ENCODE measurements at places on chromosomes 6 and 20.

DNA sequence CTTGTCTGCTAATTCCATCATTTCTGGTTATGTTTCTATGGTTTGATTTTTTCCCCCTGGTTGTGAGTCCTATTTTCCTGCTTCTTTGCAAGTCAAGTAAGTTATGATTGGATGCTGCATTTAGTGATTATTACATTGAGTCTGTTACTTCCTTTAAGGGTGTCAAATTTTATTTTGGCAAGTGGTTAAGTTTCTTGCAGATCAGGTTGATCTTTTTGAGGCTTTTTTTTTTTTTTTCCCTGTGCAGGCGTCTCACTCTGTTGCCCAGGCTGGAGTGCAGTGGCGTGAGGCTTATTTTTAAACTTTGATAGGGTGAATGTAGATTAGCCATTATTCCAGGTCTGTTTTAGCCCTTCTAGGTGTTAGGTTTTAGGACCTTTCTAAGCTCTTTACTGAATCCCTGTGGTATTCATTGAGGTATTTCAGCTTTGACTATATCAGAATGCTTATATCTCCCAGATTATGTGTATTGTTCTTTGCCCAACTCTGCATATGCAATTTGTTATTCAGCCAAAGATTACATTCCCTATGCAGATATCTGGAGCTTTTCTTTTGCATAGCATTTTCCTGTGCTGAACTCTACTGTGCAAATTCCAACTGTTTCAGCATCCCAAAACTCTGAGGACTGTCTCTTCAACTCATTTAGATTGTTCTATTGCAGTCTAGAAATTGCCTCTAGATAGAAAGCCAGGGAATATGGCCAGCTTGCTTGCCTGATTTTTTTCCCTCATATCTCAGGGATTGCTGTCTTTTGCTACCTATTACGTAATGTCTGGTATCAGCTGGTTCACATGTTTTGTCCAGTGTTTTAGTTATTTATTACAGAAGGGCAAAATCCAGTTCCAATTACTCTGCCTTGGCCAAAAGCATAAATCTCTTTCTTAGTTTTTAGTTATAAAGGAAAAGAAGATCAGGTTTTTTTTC, 113.3 kb downstream of the AFG1L start:
- DNase-seq = no peak

- no peak for DNase-seq
These were observed 8.4 kb downstream of the PRSS16 start for GRCh38 chr6:27255866-27256265.

DNA sequence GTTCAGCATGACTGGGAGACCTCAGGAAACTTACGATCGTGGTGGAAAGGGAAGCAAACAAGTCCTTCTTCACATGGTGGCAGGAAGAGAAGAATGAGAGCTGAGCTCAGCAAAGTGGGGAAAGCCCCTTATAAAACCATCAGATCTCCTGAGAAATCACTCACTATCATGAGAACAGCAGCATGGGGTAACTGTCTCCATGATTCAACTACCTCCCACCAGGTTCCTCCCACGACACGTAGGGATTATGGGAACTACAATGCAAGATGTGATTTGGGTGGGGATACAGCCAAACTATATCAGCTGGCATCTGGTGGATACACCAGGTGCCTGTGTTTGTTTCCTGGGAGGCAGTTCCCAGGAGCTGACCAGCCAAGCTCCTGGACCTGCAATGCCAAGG, 4.9 kb downstream of the DDO start:
- no peak for DNase-seq

DNA sequence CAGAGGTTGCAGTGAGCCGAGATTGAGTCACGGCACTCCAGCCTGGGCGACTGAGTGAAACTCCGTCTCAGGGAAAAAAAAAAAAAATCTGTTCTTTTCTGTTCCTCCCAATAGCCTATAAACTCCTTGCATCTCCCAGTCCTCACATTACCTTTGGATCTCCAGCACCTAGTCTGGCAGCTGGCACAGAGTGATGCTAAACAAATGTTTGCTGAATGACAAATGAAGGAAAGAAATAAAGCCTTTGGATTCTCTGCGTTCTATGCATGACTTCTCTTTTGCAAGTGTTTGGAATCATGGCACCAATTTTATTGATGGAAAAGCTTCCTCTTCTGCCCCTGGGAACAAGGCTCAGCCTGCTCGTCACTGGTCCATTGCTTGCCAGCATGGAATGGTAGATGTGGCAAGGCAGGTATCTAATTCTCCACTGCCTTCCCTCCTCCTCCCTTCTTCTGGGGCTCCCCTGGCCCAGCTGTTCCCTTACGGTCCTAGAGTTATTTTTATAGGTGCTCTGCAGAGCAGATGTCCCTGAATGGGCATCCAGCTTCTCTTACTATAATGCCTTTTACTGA, 53.6 kb upstream of the FYN start:
- DNase-seq = no peak

DNA sequence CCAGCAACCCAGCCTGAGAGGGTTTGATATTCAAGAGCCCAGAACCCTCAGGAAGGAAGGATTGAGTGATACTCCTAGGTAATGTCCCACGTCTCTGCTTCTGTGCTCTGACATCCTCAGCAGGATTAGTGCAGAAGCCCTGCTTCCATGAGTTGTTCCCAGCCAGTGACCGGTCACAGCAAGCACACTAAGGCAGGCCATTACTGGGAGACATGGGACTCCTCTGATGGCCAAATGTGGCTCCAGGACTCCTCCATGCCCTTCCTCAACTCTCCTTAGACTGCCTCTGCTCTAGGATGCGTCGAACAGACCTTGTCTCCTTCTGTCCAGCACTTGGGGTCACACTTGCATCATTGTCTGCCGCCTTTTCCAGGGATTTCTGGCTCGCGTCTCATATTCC, 7.6 kb downstream of the HLA-A start:
- no peak for DNase-seq

GRCh38 chr6:137201006-137201405, 18.2 kb downstream of the IFNGR1 start:
- DNase-seq = no peak

GRCh38 chr6:153960281-153960680, 78.8 kb upstream of the OPRM1 start:
- DNase-seq = no peak

GRCh38 chr20:44896583-44896982, 11.1 kb downstream of the YWHAB start:
- no peak for DNase-seq

DNA sequence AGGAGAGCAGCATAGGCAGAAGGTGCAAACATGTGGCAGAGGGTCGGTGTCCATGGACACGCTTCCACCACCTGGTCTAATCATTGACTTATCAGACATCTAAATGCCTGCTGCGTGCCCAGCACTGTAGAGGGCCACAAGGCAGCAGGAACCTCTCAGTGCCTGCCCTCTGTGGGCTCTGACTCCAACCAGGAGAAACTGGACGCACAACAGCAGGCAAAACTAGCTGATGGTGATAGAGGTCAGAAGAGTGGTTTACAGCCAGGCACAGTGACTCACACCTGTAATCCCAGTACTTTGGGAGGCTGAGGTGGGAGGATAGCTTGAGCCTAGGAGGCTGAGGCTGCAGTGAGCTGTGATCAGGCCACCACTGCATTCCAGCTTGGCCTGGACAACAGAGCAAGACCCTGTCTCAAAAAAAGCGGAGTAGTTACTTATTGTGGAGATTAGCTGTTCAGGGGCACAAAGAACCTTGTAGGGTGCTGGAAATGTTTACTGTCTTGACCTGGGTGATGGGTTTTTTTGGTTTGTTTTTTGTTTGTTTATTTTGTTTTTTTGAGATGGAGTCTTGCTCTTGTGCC, 46.5 kb downstream of the PPARD start:
- no peak for DNase-seq

DNA sequence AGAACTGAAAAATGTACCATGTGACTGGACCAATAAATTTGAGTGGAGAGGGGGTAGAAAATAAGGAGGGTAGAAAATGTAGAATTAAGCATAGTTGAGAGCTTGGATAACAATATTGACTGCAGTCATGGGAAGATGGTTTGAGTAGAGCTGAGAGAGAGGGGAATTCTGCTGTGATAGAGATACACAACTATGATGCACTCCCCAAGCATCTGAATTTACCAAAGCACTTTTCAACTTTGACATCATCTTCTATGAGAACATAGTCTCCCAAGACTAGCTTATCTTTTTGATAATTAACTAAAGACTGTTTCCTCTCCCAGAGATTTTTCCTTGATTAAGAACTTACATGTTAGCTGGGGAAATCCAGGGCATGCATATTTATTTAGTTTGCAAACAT, 103.1 kb downstream of the TNFRSF21 start:
- DNase-seq = no peak

- no peak for DNase-seq
These were observed 67.1 kb downstream of the SCAF8 start for GRCh38 chr6:154800338-154800737.

DNA sequence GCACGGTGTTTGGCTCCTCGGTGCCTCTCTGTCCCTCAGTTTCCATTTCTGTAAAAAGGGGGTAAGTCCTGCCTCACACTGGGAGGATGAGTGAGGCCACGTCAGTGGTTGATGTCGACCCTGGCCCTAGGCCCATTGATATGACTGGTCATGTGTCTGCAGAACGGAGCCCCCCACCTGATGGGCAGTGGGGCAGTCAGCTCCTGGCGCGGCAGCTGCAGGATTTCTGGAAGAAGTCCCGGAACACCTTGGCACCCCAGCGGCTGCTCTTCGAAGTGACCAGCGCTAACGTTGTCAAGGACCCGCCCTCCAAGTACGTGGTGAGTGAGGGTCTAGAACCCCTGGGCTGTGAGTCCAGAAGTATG, 1.2 kb downstream of the SNX21 start:
- no peak for DNase-seq

DNA sequence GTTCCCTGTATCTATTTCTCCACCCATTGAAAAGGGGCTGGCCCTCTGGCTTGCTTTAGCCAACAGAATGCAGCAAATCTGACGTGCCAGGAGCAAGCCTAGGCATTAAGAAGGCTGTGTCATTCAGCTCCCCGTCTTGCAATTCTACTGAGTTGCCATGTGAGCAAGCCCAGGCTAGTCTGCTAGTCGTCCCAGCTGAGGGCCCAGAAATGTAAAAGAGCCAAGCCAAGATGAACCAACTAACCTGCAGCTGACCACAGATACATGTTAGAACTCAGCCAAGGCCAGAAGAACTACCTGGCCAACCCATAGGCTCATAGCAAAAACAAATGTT, 30.1 kb downstream of the PREP start:
- no peak for DNase-seq

GRCh38 chr6:16762268-16762549, 949 bp upstream of the ATXN1 start:
- DNase-seq = no peak

DNA sequence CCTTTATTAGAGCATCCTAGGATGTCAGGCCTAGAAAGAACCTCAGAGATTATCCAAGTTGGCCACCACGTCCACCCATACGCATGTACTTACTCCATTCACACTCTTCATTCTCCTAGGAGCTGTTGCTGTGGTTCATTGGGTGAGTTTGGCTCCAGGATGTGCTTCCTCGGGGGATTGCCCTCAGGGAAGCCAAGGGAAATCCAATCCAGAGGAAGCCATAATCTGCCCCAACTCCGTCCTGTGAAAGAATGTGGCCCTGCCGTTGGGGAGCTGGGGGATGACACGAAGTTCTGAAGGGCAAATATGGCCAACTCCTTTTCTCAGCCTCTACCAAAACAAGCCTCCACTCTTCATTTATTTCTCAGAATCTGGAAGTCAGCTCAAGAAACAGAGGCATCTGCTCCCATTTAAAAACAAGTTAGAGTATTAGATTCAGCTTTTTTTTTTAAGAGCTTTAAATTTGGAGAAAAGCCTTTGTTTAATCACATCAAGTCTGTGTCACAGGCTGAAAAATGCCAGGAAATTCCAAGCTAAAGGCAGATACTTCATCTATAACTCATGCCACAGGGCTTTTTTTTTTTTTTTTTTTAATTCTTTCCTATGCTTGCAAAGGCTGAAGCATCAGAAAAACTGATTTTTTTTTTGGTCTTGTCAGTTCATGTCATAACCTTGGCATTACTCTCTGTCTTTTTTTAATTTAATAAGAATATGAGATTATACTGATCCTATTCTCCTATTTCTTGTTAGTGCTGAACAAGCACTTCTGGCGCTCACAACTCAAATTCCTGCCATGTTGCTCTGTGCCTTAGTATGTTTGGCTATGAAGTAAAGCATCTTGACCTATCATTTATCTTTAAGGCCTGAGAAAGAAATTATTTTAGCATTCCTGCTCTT, 480.9 kb upstream of the MARCKS start:
- DNase-seq = no peak

- DNase-seq = no peak
These were observed 87.6 kb downstream of the FOXA2 start for GRCh38 chr20:22496817-22497216.

- DNase-seq = no peak
These were observed 29.1 kb downstream of the OR2B2 start for GRCh38 chr6:27883136-27883535.

DNA sequence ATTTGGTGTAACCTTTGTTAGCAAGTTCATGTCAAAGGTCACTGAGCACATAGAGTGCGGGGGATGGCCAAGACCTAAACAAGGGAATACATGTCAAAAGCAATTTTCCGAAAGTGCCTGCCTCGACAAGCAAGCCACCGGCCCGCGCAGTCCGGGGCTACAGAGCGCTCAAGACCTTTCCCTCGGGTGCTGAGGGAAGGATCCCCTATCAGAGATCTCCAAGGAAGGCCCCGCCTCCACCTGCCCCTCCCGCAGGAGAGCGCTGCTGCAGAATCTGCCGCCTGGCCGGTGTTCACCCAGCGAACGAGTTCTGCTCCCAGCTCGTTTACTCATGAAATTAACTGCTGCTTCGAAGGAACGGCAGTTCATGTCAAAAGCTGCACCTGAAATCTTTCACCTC, 252.7 kb downstream of the BMP7 start:
- no peak for DNase-seq

GRCh38 chr6:35497571-35498421, 917 bp upstream of the TEAD3 start:
- DNase-seq = peak; percentile 43

GRCh38 chr20:40081653-40082052, 607.4 kb downstream of the MAFB start:
- DNase-seq = no peak

DNA sequence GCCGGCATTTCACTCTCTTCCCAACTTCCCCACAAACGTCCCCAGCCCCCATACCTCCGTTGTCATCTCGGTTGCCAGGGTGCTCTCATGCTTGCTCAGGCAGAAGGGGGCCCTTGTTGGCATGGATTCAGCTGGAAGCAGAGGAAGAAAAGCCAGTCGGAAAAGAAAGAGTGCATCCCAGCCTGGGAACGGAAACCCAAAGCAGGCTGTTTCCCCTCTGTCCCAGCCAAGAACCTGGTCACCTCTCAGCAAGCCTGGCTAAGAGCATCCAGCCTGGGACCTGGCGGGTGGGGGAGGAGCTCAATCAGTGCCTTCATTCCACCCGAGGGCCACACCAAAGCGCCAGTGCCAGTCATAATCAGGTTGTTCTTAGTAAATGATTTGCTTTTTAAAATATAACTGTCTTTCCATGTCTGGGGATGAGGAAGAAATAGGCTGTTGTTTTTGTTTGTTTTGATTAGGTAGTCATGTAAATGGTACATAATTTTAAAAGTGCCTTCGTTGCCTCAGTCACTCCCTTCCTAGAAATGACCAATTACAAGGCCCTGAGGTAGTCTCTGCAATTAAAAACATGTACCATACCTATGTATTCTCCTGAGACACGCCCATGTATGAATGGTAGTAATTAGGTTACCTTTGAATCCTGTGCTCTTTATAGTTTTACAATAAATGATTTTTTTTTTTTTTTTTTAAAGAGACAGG, 21.1 kb downstream of the CHMP4B start:
- DNase-seq = no peak

Measured in stimulated activated CD8-positive, alpha-beta memory T cell treated with anti-CD3 and anti-CD28 coated beads, Interleukin-4, amount 100 ng/mL, for 24 hours (primary cell).